ENCODE measurements at places on chromosomes 2 and 18. TPM values are rescaled to one million over a fixed set of nuclear protein-coding genes. Genes with fewer than 3 reads are reported as not detected.

DNA sequence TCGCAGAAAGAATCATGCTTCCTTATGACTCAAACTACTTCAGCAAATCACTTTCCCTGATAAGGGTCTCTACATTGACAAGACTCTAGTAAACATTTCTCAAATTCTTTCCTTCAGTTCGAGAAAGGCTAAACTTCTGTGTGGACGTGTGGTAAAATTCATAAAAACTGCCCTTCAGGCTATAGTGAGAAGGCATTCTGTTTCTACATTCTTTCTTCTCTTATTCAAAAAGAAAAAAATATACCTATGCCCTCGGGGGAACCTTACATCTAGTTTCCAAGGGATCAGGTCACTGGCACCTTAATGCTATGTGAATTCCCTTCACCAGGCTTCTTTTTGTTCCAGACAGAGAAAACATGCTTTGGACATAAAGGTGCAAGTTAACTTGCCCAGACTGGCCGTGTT is 4.9 kb downstream of the VIT start:
- no peaks in the 10 kb centered on the region for H3K4me1 ChIP-seq
- no peak for DNase-seq
- no peaks in the 10 kb centered on the region for H3K36me3 ChIP-seq
- no peaks in the 10 kb centered on the region for H3K27me3 ChIP-seq

GRCh38 chr2:170218931-170219330 is 41.0 kb downstream of the MYO3B start:
- peak overlapping the region; percentile 65 for H3K27ac ChIP-seq
- DNase-seq = no peak
- H3K4me1 ChIP-seq = peaks cover 14% of the 10 kb centered on the region
- no peak overlapping the region for H3K4me3 ChIP-seq
- H3K36me3 ChIP-seq = no peaks in the 10 kb centered on the region
- H3K27me3 ChIP-seq = no peaks in the 10 kb centered on the region

GBX2 gene
- not detected for total RNA-seq

GRCh38 chr18:26422472-26423162 is 125.7 kb downstream of the KCTD1 start:
- H3K4me3 ChIP-seq = no peak overlapping the region
- no peak overlapping the region for H3K27ac ChIP-seq
- DNase-seq = no peak
- H3K4me1 ChIP-seq = no peaks in the 10 kb centered on the region

GRCh38 chr2:227341553-227341952 is 16.5 kb downstream of the MFF start:
- H3K4me1 ChIP-seq = no peaks in the 10 kb centered on the region
- no peaks in the 10 kb centered on the region for H3K27me3 ChIP-seq
- no peak for DNase-seq
- no peak overlapping the region for H3K4me3 ChIP-seq
- no peak overlapping the region for H3K27ac ChIP-seq

DNA sequence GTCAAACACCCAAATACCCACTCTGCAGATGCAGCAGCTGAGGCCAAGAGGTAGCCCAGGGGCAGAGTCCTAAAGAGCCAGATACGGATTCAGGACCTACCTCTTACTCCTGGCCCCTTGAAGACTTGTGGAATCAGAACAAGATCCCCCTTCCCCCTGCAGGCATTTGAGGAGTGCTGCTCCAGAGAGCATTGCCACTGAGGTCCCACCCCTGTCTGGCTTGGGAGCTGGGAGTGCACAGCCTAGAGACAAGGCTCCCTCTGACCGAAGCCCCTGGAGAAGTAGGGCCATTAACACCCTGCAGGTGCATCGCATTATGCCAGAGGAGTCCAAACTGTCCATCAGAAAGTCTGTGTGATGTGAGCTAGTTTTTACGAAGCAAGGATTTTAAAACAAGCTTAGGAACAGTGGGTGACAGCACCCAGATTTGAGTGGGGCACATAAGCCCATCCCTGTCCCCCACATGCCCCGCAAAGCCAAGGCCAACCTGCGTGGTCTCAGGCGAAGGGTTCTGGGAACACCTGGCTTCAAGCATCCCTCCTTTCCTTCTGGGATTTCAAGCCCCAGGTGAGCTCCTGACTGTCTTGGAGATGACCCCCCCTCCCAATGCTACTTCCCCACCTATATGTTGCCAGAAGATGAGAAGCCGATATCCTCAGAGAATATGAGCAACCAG is 48.4 kb downstream of the MTERF4 start:
- no peak overlapping the region for H3K4me3 ChIP-seq
- no peaks in the 10 kb centered on the region for H3K27me3 ChIP-seq
- no peak overlapping the region for H3K27ac ChIP-seq
- peaks cover 58% of the 10 kb centered on the region for H3K36me3 ChIP-seq
- no peak for DNase-seq

- H3K27me3 ChIP-seq = no peaks in the 10 kb centered on the region
- no peak overlapping the region for H3K27ac ChIP-seq
- no peak for DNase-seq
- H3K4me3 ChIP-seq = no peak overlapping the region
- peaks cover 4% of the 10 kb centered on the region for H3K4me1 ChIP-seq
Measured at GRCh38 chr18:61750840-61751668, 141.8 kb downstream of the RNF152 start.

DNA sequence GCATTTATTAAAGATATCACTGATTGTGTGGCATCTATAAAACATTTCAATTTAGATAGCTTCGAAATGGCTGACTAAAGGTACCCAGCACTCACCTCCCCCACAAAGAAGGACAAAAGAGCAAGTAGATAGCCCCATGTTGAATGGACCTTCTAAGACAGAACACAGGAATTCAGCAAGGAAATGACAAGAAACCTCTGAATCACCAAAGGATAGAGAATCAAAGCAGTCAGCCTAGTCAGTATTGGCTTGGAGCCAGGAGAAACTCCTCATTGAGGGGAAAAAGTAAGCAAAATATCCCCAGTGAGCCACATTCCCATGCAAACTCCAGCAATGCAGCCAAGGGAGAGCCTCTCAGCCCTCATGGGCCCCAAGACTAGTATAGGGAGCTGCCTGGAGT is 113.7 kb downstream of the BARD1 start:
- H3K4me1 ChIP-seq = no peaks in the 10 kb centered on the region
- H3K4me3 ChIP-seq = no peak overlapping the region
- no peaks in the 10 kb centered on the region for H3K27me3 ChIP-seq
- no peak overlapping the region for H3K27ac ChIP-seq

DNA sequence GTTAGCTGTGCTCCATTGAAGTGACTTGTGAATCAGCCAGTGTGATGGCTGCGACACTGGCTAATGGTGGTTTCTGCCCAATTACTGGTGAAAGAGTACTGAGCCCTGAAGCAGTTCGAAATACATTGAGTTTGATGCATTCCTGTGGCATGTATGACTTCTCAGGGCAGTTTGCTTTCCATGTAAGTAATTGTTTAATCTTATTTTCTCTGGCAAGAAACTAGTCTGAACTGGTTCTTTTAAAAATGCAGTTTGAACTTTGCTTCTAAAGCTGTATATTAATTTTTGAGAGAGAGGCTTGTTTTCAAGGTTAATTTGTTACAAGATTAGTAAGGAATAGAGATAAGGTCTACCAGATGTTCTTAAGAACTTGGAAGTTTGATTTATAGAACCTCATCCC is 46.7 kb downstream of the GLS start:
- no peaks in the 10 kb centered on the region for H3K4me1 ChIP-seq
- no peaks in the 10 kb centered on the region for H3K27me3 ChIP-seq
- H3K36me3 ChIP-seq = peaks cover under 1% of the 10 kb centered on the region
- DNase-seq = no peak

DNA sequence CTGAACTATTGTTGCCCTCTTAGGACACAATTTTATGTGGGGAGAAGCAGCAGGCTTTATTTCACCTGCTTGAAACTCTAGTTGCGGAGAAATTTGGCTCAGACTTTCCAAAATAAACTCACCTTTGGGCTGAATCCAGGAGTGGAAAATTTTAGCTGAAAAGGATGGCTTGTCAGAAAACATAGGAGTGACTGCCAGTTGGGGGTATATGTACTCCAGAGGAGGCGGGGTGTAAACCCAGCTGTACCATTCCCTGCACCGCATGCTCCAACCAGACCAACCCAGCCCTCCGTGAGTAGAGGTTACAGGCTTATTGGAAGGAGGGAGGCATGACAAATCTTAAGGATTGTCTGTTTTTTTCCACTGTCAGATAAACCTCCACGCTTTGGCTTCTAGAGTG is 53.8 kb downstream of the PRKCE start:
- peaks cover 45% of the 10 kb centered on the region for H3K4me1 ChIP-seq
- no peak overlapping the region for H3K27ac ChIP-seq
- no peak for DNase-seq

GRCh38 chr2:4803396-4803795 is 888.8 kb upstream of the SOX11 start:
- H3K4me3 ChIP-seq = no peak overlapping the region
- no peaks in the 10 kb centered on the region for H3K4me1 ChIP-seq
- H3K27ac ChIP-seq = no peak overlapping the region
- no peak for DNase-seq
- no peaks in the 10 kb centered on the region for H3K27me3 ChIP-seq

DNA sequence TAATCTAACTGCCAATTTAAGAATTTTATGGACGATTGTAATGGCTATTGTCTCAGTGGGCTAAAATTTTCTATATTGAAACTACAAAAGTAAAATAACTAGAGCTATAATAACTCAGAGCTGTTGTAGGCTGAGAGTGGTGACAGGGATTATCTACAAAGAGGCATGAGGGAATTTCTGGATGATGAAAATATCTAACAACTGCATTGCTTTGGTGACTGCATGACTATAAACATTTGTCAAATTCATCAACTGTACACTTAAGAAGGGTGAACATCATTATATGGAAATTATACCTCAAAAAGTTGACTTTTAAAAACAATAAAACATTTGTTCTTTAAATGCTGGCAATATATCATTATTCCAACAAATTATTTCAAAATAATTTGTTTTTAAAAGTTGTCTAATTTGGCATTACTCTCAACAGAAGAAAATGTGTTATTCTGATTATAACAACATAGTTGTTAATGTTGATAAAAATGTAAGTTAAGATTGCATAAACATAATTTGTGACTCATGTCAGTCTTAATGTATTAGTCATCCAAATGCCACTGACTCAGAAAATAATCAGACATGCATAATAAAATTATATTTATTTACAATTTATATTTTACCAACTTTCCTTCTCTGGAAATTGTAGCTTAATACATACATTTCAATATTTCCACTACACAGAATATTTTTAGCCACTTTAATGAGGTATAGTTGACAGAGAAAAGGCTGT is 865.1 kb upstream of the VRK2 start:
- H3K4me3 ChIP-seq = no peak overlapping the region
- no peak for DNase-seq
- H3K4me1 ChIP-seq = no peaks in the 10 kb centered on the region
- H3K36me3 ChIP-seq = no peaks in the 10 kb centered on the region
- H3K27ac ChIP-seq = no peak overlapping the region
- H3K27me3 ChIP-seq = no peaks in the 10 kb centered on the region

GRCh38 chr2:95685513-95685912 is 93.7 kb downstream of the TRIM43 start:
- H3K4me1 ChIP-seq = no peaks in the 10 kb centered on the region
- H3K4me3 ChIP-seq = no peak overlapping the region
- H3K36me3 ChIP-seq = no peaks in the 10 kb centered on the region
- H3K27me3 ChIP-seq = no peaks in the 10 kb centered on the region

DNA sequence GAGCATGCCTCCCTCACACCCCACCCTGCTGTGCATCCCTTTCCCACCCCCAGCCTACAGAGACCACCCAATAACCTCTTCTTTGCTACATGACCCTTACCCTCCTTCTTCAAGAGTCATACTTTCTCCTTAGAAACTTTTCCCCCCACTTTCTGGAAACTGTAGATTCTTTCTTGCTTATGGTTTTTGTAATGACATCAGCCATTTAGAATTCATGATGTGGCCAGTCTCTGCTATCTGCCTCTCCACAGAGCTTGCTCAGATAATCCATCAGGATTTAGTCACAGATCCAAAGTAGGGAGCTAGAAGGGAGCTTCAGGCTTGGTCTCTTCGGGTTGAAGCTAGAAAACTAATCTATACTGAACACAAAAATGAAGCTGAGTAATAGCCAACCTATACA is 36.5 kb downstream of the GALM start:
- no peaks in the 10 kb centered on the region for H3K4me1 ChIP-seq
- no peaks in the 10 kb centered on the region for H3K27me3 ChIP-seq
- H3K27ac ChIP-seq = no peak overlapping the region

RNF144A gene
- 5.4 TPM for total RNA-seq

LHCGR gene
- not detected for total RNA-seq

- H3K27ac ChIP-seq = no peak overlapping the region
- no peaks in the 10 kb centered on the region for H3K36me3 ChIP-seq
- H3K27me3 ChIP-seq = no peaks in the 10 kb centered on the region
- no peaks in the 10 kb centered on the region for H3K4me1 ChIP-seq
Measured at GRCh38 chr2:200193791-200194190, 112.7 kb upstream of the SPATS2L start.

DNA sequence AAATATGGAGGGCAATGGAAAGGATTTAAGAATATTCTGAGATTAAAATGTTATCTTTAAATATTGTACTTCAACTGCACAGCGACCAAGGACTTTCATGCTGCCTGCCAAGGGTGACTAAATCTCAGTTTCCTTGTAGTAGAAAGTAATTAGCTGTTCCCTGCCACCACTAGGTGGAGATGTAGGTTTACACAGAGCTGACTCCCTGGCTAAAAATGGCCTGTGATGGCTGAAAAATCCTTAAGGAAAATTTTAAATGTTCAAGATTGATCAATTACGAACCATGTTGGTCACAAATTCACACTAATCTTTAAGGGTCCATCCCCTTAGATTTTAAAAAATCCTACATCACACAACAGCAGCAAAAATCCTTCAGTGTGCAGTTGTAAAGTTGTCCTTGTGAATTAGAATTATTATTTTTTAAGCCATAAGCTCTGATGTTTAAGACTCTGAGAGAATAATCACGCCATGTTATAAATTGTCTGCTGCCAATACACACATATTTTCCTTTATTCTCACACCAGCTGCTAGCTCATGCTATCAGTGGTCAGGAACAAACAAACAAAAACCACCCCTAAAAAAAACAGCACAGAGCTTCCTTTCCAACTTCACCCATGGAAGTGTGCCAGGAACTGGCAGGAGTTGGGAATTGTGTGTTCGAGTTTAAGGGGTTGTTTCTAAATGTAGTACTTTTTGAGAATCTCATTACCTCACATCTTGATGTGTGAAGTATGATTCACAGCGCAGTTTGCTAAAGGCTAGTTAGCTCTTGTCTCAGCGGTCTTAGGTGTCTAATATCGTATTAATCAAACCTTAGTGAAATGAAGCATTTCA is 399.8 kb downstream of the TMEM182 start:
- DNase-seq = no peak
- no peaks in the 10 kb centered on the region for H3K4me1 ChIP-seq
- no peak overlapping the region for H3K4me3 ChIP-seq
- no peaks in the 10 kb centered on the region for H3K27me3 ChIP-seq
- no peaks in the 10 kb centered on the region for H3K36me3 ChIP-seq

DNA sequence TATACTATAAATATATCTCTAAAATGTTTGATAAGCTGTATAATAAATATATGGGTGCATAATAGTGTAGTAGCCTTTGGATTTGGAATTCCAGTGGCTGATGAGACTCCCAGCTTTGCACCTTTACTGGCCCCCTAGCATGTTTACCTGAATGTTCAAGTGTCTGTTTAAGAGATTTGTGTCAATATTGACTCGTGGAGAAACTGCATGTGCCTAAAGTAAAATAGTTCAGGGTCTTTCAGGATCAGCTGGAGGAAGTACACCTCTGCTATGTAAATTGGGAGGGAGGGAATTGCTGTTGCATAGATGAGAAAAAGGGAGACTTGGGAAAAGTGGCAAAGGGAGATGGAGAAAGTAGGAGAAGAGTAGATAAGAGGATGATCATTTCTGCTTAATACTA is 23.9 kb downstream of the ME2 start:
- no peak for DNase-seq
- no peak overlapping the region for H3K4me3 ChIP-seq
- no peaks in the 10 kb centered on the region for H3K36me3 ChIP-seq

- DNase-seq = no peak
- no peak overlapping the region for H3K4me3 ChIP-seq
Measured at GRCh38 chr2:159456500-159457426, 159.6 kb downstream of the BAZ2B start.

TNFRSF11A gene
- total RNA-seq = 3.2 TPM

Data from gastrocnemius medialis (tissue), 4 donors.